ENCODE measurements at places on chromosomes 2 and 18. TPM values are rescaled to one million over a fixed set of nuclear protein-coding genes. Genes with fewer than 3 reads are reported as not detected.

Gene RAPGEF4
- 0.23 TPM for total RNA-seq

Gene COMMD1
- total RNA-seq: 26.9 TPM

Gene ITGB1BP1
- total RNA-seq: 112 TPM

Gene RESP18
- total RNA-seq: not detected

Gene LHCGR
- not detected for total RNA-seq

Gene MITD1
- 63.3 TPM for total RNA-seq

Gene SERPINB7
- not detected for total RNA-seq

Gene MC5R
- total RNA-seq: not detected

Gene HOXD4
- total RNA-seq: not detected

DNA sequence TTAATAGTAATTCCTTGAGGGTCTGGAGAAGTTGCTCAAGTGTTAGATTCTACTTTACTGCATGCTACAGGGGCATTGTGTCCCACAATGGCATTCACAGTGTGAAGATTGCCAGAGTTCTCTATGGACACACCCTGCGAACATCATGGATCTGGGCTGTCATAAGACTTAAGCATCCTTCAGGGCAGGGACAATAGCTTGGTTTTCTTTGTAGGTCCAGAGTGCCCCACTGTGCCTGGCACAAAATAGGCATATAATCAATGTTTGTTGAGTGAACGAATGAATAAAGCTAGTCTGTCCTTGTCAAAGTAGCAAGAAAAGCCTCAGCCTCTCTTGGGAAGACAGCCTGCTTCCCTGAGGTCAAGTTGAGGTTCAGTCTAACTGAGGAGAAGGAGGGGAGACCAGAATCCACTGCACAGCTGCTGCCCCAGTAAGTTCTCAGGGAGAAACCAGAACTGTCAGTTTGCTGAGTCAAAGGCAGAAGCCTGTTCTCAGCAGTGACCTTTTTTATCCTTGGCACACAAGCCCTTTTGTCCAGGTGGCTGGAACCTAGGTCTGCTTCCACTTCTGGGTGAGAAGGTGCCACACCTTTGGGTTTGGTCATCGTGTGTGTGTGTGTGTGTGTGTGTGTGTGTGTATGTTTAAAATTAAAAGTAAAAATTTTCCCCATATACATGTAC, 15.0 kb downstream of the INPP4A start:
- no peak for DNase-seq

- no peak for DNase-seq
Measured at GRCh38 chr2:42340938-42341636, 19.9 kb downstream of the COX7A2L start.

DNA sequence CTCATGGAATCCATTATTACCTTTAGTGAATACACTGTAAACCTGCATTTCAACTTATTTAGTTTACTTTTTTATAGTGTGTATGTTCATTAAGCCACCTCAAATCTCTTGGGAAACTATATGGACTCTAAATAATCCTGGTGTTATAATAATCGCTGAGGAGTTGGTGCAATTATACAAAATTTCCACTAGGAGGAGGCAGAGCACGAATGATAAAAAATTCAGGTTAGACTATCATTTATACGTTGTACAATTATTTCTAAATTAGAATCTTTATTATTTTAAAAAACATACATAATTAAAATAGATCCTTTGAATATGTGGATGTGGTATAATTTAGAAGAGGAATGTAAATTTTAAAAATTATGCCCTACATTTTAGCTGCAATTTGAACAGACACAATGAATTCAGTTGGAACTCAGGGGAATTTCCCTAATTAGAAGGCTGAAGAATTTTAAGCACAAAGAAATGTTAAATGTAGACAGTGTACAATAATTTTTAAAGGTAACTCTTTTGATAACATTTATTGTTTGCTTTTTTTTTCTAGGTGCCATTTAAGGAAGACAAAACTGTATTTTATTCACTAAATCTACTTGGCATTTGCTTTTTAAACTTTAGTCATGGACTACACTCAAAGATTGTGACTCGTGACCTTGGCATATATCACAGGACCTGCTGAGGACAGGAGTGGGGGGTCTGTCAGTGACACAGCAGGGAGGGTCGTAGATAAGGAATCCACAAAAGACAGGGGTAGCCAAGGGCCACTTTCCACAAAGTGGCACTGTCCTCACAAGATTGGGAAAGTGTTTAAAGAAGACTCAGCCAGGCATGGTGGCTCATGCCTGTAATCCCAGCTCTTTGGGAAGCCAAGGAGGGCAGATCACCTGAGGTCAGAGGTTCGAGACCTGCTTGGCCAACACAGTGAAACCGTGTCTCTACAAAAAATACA, 45.5 kb downstream of the RAB12 start:
- no peak for DNase-seq

GRCh38 chr18:49563701-49564517, 2.1 kb downstream of the LIPG start:
- no peak for DNase-seq

GRCh38 chr2:232482301-232483238, 5.1 kb downstream of the ECEL1 start:
- DNase-seq: no peak

GRCh38 chr2:236997069-236997715, 88.5 kb upstream of the COPS8 start:
- no peak for DNase-seq

GRCh38 chr18:69469444-69469919, 68.8 kb downstream of the DOK6 start:
- peak; percentile 52 for DNase-seq

DNA sequence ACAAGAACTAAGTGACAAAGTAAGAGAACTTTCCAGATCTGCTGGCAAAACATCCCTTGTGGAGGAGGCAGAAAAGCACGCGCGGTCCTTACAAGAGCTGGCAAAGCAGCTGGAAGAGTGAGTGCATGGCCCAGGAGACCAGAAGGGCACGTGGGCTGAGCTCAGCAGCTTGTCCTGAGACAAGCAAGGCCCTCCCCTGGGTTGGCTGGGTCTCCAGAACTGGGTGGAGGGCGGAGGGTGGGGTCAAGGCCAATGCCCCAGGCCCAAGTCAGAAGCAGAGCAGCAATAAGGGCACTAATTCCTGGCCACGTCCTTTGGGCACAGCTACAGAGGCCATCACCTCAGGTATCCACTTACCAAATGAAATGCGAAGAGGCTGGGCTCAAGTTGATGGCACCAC, 110.6 kb upstream of the TTC39C start:
- DNase-seq: no peak

GRCh38 chr2:1752751-1753150, 8.4 kb upstream of the PXDN start:
- DNase-seq: no peak

- no peak for DNase-seq
Measured at GRCh38 chr2:98541489-98541888, 66.8 kb downstream of the COA5 start.

GRCh38 chr2:23586741-23587306, 201.8 kb downstream of the KLHL29 start:
- no peak for DNase-seq

- DNase-seq: no peak
Measured at GRCh38 chr2:181352158-181352557, 105.0 kb upstream of the ITGA4 start.

- no peak for DNase-seq
Measured at GRCh38 chr2:187949859-187950258, 341.8 kb upstream of the GULP1 start.

DNA sequence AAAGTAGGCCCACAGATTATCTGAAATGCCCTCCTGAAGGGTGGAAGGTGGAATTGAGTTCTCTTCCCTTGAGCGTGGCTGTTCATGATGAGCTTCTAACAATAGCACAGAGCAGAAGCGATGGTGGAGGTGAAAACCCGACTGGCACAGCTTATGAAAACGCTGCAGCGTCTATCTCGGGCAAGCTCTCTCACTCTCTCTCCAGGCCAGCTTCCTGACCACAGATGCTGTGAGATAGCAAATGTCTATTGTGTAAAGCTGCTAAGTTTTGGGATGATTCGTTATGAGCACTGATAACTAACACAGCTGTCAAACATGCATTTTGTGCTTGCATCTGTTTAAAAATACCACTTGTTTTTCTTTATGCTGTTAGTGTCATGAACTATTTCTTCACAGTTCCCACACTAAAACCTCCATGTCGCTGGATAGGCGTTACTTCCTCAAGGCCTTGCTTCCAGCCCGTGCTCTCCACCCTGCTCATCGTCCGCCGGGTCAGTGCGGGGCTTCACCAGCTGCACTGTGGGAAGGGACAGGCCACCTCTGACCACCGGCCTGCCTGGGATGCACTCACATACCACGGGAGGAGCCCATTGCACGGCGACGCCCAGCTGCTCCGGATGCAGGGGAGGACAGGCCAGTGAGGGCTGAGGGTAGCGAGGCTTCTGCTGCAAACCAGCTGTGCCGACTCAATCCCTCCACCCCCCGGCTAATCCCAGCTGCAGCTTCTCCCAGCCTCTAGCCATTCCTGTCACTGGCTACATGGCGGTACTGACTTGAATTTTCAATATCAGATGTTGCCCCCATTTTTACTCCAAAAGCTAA, 60.0 kb upstream of the OTOS start:
- no peak for DNase-seq

- no peak for DNase-seq
Measured at GRCh38 chr18:71899707-71900472, 644.3 kb downstream of the CBLN2 start.

GRCh38 chr2:11203480-11203879, 48.2 kb downstream of the SLC66A3 start:
- no peak for DNase-seq

- no peak for DNase-seq
Measured at GRCh38 chr2:221439761-221440479, 132.2 kb downstream of the EPHA4 start.

GRCh38 chr2:186950694-186951093, 101.7 kb upstream of the ZSWIM2 start:
- DNase-seq: no peak

DNA sequence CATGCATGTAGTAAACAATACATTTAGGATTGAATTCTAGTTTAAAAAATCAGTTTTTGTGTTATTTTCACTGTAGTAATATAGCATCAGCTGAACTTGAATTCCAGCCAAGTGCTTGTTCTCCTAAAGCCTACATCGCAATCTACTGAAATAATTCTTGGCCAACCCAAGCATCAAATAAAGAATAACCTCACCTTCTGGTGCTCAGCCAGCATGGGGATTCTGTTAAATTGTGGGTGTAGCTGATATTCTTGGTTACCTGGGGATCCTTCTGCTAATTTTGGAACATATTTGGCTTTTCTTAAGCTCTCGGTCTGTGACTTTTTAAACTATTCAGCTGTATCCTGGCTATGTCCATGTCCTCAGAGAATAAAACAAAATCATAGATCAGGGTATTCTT, 248.8 kb downstream of the NRXN1 start:
- no peak for DNase-seq

DNA sequence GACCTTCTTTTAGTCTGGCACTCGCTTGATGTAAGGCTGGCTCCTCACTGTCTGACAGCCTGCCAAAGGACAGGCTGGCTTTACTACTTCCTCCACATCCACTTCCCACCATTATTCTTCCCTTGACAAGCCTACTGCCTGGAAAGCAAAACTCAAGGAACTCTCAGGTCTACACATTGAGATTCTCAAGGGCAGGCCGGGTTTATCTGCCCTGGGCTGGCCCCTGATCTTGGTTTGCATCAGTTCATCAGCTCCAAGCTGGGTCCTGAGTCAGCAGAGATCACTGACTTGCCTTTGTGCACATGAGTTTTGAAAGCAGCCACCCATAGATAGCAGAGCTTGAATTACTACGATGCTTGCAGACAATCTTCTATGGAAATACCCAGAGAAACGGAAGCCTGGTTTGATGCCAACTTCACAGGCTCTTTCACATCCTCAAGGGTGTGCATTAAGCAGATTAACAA, 53.9 kb downstream of the KCTD18 start:
- peak; percentile 31 for DNase-seq

GRCh38 chr2:25230198-25230947, 62.0 kb upstream of the POMC start:
- DNase-seq: no peak

All from activated CD4-positive, alpha-beta memory T cell treated with anti-CD3 and anti-CD28 coated beads, Interleukin-2, amount 10 ng/mL, durations not matched to agents 7 days and 5 days (primary cell).